ENCODE measurements at places on chromosomes 4 and X.
A peak's percentile ranks its signal among the peaks of the same experiment; 100 is the strongest.

DNA sequence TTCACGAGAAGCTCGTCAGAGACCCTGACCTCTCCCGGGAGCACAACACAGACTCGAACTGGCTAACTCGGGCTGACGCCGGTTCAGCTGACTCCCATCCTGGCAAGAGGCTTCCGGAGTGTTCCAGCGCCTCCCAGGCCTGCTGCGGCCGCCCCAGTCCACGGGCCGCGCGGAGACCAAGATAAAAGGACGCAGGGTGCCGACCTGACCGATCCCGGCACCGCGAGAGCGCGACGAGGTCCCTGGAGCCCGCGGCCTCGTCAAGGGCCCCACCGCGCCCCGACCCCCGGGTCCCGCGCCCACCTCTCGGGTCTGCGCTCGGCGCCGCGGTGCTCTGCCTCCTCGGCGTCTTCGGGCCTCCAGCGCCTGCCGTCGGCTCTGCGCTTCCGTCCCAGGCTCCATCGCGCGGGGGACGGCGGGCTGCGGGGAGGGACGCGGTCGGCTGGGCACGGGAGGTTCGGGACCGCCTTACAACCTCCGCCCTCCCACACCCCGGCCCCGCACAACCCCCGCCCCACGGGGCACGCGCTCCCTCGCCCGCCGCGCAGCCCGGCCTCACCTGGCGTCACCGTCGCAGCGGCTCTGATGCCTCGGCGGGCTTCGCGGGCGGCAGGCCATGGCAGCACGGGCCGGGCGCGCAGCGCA is 426 bp downstream of the SLBP start:
- no peak for DNase-seq

DNA sequence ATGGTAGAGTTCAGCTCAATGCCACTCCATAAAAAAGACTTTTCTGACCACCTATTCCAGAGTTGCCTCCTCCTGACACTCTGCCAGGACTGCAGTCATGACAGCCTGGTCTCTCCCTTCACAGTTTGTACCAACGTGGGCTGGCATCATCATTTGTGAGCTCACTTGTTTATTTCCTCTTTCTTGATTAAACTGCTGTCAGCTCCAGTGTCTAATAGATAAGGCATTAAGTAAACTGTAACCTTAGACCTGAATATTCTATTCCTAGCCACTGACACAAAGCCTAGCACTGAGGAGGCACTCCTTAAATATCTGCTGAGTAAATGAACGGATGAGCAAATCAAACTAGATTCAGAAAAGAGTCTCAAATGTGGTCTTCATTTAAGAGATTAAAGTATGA is 48.7 kb downstream of the DDX60 start:
- no peak for DNase-seq

- no peak for DNase-seq
Observed at GRCh38 chr4:120829113-120829831, 93.3 kb downstream of the PRDM5 start.

DNA sequence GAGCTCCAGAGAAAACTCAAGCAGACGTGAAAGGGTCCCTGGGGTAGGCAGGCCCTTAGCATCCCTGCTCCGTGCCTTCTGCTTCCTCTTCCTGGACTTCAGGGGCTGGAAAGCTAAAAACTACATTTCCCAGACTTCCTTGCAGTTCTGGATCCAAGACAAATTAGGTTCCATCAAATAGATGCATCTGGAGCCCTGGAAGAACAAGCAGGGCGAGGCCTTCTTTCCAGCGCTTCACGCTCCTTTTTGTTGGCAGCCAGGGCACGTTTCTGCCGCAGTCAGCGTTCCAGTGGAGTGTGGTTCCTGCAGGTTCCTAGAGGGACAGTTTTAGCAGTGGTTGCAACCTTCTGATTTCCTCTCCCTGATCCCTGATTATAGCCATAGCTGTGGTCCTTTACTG is 53.6 kb upstream of the MSX1 start:
- DNase-seq: no peak

DNA sequence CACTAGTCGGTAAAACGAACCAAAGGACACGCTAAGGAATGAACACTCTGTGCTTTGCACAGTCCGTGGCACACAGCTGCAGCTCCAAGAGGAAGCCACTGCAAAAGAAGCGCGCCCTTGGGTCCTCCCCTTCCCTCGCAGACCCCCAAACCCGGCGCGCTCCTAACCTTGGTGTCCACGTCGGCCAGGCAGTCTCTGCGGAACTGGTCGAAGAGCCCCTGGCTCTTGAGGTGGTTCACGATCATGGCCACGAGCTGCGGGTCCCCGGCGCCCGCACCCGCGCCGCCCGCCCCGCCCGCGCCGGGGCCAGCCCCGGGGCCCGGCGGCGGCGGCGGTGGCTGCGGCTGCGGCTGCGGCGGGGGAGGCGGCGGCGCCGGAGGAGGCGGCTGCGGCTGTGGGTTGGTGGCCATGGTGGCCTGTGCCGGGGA is 333 bp downstream of the BOD1L1 start:
- no peak for DNase-seq

DNA sequence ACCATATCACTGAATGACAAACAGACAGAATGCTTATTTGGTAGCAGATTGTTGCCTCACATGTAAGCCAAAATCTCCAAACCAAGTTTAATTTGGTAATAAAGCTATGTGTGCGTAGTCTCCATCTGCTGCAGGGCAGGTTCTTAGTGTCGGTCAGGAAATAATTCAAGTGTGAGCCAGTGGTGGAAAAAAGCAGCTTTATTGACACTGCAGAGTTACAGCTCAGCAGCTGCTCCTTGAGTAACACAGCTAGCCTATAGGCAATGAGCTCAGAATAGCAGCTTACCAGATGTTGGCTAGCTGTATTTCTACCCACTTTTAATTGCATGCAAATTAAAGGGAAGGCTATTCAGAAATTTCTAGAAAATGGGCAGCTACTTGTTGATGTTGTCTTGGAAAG is 757.8 kb upstream of the HS3ST1 start:
- DNase-seq: no peak

DNA sequence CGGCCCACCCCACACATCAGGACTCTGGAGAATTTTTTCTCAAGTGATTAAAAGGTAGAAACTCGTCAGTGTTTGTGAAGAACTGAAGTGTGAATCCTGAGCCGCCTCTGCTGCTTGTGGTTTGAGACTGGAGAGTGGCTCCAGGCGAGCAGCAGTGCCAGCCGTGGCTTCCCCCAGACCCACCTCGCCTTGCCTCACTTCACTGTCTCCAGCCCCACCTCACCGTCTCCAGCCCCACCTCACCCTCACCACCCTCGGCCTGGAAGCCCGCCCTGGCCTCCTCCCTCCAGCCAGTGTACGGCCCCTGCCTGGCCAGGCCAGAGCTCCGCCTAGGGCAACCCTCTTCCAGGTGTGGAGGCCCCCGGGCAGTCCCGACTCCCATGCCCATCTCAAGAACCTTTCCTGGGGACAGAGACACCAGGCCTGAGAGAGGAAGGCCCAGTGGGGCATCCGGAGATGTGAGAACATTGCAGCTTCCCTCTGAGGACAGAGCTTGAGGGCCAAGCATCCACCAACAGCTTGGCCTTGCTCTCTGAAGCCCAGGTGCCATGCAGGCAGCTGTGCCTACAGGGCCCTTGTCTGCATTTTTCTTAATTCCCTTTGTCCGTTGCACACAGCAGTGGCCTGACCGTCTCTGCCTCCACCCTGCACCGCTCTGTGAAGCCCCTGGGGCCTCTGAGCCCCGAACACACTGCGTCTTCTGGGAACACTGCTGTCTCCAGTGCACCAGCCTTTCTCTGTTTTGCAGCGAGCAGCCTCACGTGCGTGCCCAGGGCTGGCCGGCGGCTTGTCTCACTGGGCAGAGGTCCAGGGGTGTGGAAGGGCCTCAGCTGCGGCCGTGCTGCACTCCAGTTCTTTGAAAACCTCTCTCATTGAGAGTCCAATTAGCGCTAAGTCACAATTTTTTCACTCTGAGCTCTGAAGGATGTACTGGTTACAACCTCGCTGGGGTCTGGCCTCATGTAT is 13.8 kb downstream of the SH3BP2 start:
- no peak for DNase-seq

- DNase-seq: no peak
Observed at GRCh38 chr4:30722359-30723200, 2.4 kb downstream of the PCDH7 start.

DNA sequence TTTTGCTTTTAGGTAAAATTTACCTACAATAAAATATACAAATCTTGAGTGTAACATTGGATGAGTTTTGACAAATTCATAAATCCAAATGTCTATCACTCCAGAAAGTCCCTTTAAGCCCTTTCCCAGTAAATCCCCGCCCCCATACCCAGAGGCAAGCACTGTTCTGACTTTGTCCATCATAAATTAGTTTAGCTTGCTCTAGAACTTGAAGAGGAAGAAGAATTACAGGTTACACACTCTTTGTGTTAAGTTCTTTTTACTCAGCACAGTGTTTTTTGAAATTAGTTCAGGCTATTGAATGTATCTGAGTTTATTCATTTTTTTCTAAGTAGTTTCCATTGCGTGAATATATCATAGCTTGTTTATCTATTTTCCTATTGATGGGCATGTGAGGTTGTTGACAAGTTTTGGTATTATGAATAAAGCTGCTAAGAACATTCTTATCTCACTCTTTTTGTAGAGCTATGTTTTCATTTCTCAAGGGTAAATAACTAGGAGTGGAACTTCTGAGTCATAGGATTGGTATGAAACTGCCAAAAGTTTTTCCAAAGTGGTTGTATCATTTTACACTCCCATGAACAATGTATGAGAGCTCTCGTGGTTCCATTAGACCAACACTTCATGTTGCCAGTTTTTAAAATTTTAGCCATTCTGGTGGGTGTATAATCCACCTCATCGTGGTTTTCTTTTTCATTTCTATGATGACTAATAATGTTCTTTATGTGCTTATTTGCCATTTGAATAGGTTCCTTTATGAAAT is 22.4 kb upstream of the HPSE start:
- DNase-seq: peak; percentile 47

DNA sequence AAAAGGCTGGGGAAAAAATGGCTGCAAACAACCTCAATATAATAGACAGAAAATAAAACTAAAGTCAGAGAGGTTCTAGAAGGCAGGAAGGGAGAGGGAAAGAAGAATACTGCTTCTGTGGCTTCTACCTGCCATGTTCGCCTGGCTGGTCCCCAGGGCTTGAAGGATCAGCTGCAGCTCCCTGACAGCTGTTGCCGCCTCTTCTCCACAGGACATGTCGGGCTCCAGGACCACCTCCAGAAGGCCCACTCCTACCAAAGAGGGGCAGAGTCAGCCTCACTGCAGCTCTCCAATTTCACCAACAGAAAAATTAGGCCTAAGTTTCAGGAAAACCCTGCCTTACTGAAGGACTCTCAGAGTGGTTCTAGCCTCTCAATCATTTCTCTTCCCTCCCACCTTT is 44.9 kb downstream of the GATB start:
- DNase-seq: no peak

DNA sequence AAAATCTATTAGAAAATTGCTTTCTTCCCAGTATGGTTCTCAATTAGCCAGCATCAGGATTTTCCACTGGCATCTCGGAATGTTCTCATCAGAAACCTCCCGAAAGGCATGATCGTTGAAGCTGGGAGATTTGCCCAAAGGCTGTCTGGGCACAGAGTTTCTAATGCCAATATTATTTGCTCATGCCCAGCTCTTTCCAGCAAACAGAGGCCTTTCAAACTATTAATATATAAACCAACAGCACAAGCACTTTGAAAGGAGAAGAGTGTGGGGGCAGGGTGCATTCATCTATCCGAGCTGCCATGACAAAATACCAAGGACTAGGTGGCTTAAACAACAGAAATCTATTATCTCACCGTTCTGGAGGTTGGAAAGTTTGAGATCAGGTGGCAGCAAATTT is 88.3 kb upstream of the MSX1 start:
- DNase-seq: no peak

- DNase-seq: no peak
Observed at GRCh38 chr4:150033901-150034300, 44.3 kb upstream of the DCLK2 start.

- no peak for DNase-seq
Observed at GRCh38 chr4:163194593-163194992, 27.9 kb upstream of the NAF1 start.

Data from common myeloid progenitor, CD34-positive (primary cell).